Heart right ventricle (tissue), 16 donors: ENCODE measurements at places on chromosomes 7 and 10.

- DNase-seq = peak; percentile 38
These were observed 1.3 kb downstream of the UBE2H start for GRCh38 chr7:129951226-129952085.

- no peak for DNase-seq
These were observed 544.5 kb upstream of the FOXK1 start for GRCh38 chr7:4137552-4137951.

DNA sequence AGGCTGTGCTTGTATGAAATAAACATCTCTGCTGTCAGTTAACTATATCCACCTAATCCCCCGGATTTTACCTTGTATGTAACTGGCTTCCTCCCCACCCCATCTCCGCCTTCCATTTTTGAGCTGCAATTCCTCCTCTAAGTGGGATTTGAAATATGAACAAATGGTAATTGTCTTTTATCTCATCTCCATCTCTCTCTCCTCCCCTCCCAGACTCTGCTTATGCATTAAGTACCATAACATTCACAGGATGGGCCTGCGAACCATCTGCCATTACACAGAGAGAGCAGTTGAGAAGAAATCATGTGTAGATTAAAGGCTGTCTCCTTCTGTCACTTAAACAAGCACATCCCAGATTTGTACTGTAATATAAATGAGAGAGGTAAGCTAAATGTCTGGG is 1169.9 kb downstream of the TYW1 start:
- DNase-seq = no peak

DNA sequence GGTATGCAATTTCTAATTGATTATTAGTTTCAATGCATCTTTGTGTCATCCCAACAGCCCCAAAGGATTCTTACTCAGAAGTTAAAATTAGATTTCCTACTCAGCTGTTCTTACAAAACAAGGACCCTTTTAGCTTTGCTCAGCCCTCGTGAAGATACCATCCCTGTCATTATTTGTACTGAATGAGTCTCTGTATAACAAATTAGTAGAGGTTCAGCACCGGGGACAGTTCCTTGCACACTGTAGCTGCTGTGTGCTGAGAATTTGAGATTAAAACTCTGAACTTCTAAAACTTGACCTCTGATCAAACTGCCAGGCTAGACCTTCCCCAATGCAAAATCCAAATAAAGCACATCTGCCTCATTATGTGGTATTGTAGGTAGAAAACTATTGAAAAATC is 299.1 kb downstream of the LHFPL3 start:
- DNase-seq = no peak

GRCh38 chr7:83930262-83930661 is 264.3 kb downstream of the SEMA3A start:
- DNase-seq = no peak

- DNase-seq = no peak
These were observed 23.2 kb downstream of the UPF2 start for GRCh38 chr10:12019283-12019971.

DNA sequence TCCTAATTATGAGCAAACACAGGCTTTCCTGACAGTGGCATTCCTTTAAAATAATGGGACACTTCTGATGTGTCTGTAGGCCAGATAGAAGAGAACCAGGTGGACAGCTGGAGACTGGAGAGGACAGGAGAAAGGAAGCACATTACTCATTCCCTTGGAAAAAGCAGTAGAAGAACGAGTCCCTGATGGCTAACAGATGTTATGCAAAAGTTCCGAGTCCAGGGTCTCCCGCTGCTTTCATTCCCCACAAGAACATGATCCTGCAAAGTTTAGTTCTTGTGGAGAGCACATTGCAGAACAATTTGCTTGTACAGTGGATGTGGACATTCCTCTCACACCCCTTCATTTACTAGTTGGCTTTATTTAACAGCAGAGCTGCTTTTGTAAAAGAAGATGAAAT is 137.6 kb downstream of the GPAM start:
- DNase-seq = no peak
